ENCODE measurements at places on chromosomes 1 and 21.
A peak's percentile ranks its signal among the peaks of the same experiment; 100 is the strongest.

DNA sequence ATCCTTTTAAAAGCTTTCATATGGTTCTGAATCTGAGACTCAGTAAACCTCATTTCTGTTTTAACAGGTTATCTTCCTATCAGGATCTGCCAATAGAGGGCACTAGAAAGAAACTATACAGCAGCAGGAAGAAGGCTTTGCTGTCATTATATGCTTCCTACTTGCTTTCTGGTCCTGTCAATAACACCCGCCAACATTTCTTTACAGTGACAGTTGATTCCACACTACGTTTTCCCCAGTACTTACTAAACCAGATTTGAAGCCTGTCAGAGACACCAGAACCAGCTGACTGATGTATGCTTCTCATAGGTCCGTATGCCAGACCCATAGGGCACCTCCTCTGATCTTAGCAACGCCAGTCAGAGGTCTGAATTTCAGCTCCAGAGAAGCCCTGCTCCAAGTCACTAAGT lies 341.0 kb upstream of the NEGR1 start:
- peak; percentile 0 for DNase-seq

GRCh38 chr1:206892351-206892984 lies 4.8 kb upstream of the IL24 start:
- no peak for DNase-seq

GRCh38 chr1:183461350-183461749 lies 10.9 kb upstream of the SMG7 start:
- no peak for DNase-seq

DNA sequence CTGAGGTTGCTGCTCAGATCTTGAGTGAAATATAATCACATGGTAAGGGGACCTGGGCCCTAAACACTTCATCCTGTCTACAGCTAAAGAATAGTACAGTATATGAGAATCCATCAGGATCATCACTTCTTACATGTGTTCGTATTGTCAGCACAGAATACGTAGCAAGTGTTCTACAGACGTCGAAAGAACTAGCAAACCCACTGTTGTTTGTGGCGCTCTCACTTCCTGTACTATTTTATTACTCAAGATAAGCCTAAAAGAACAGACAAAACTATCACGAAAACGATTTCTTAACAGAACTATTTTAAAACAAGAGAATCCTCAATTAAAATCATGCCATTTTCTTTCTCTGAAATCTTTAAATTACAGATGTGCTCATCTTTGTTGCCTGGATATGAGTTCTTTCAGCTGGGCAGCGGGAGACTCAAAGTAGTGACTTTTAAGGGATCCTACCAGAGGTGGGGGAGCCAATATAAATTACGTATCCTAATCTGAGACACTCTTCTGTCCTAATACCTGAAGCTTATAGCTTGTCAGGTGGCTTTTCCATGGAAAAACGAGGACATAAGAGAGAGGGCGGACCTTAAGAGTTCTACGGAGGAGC lies 724 bp downstream of the ST7L start:
- DNase-seq = no peak

- DNase-seq = no peak
Observed at GRCh38 chr1:107706182-107706581, 258.8 kb downstream of the VAV3 start.

DNA sequence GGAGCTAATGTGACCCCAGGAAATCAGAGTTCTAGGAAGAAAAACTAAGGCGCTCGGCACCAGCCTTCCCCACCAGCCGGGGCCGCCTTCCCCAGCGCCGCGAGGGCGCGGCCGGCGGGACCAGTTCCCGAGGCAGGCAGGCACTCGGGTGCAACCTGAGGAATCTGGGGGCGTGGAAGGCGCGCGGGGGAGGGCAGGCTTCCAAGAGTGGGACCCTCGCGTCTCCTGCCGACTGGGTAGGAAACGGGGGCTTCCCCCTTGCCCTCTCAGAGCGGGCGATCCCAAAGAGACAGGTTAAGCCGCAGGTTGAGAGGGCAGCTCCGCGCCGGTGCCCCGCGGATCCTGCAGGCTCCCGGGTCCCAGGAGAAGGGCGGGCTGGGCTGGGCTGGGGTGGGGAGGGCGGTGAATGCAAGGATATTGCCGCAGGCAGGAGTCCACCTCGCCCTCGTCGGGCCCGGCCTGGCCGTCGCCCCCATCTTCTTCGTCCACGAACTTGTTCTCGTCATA lies 431 bp downstream of the ARPC5 start:
- no peak for DNase-seq

GRCh38 chr1:59354709-59355337 lies 57.9 kb downstream of the FGGY start:
- DNase-seq = no peak

- DNase-seq = no peak
Observed at GRCh38 chr1:184752656-184753055, 2.0 kb downstream of the EDEM3 start.

DNA sequence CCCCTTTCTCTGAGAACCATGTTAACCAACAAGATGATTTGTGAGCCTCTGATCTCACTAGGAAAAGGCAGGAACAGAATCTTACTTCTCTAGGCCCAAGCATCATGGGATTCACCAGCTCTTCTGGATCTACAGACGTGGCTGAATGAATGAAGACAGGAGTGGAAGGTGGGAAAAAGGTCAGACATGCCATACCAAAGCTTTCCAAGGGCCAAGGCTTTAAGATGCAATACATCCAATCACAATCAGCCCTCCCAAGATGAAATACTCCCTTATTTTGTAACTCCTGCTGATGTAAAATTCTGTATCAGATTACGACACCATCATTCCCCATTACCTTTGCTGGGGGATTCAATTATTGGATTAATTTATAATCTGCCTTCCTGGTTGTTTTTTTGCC lies 80.9 kb downstream of the SSBP3 start:
- DNase-seq = no peak

DNA sequence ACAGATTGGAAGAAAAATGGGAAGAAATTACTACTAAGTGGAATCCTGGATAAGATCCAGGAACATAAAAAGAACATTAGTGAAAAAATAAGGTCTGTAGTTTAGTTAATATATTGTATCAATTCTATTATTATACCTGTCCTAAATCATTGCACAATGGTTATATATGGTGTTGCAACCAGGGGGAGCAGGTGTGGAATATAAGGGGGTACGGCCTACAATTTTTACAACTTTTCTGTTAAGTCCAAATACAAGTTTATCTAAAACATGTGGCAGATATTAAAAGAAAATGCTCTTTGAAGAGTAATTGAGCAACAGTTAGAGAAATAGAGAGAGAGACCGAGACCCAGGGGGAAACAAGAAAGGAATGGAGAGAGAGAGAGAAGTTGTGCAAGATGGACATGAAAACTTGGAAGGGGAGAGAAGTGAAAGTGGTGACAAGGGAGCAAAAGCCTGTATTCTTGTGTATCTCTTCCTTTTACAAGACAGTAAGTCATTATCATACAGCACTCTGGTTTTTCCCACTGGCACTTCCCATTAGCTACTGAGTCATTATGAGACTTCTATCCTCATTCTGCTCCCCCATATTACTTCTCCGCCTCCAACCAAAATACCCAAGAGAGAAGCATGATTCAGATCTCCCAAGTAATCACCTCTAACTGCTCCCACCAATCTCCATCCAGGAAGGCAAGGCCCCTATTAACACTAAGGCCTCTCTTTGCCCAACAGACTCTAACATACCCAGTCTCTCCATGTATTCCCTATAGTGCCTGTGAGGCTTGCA lies 22.3 kb upstream of the TRAF3IP3 start:
- no peak for DNase-seq

DNA sequence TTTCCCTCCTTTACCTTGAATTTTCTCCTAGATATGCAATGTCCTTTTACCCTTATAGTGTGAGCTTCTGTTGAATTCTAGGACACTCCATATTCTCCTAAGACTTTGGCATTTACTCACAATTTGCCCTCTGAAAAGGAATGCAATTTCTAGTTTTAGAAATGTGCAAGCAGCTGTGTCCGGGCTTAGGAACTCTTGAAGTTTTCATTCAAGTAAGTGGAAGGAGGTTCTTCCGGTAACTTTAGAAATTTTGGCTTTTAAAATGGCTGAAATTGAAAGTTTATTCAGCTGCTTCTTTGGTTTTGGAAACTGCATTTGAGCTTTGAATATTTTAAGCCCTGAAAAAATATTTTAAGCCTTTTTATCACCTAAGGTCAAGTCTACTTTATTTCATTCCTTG lies 56.3 kb downstream of the DPH5 start:
- DNase-seq = no peak

DNA sequence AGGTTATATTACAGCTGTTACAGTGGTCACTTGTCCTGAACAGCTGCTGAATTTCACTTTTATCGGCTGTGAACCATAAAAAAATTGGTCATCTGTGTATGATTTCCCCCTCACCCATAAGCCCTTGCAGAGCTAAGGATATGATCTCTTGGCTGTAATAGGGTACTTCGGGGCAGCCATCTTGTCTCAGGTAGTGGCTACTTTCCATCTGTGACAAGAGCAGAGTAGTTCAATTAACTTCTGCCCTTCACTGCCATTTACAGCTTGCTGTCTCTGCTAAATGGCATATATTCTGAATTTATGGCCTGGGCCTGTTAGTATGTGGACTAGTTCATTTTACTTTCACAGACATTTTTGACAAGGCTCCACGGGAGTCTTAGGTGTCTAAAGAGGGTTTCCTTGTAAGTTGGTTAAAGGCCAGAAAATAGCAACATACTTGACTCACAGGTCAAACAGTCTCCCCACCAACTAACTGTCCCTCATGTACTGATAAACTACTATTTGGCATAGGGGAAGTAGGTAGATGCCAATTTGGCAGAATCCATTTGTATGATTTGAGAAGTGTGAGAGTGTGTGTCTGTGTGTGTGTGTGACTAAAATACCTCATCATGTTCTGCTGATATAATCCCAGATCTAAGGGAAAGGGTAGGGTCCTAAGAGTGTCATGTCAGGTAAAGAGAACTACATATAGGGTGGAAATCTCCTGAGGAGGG lies 151.6 kb downstream of the KCTD3 start:
- DNase-seq = no peak

GRCh38 chr1:50667710-50668356 lies 244.6 kb upstream of the DMRTA2 start:
- no peak for DNase-seq

DNA sequence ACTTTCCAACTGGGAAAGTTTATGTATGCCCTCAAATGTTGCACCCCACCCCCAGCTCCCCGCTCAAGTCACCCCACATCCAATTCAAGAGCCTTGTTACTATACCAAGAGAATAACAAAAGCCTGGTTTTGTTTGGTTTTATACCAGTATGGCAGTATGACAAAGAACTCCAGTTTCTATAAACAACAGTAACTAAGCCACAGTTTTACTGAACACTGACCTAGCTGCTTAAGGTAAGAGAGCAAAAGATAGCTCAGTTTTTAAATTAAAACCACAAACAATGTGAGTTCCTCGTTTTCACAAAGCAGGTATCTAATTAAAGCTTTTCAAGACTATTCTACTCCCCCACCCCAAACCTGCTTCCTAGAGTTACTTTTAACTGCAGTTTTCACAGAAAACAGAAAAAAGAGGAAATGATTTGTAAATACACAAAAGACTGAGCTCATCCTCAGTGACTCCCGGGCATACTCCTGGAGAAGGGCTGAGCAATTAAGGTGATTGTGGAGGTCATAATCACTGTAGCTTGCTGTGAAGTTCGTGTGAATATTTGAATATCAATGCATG lies 59.3 kb upstream of the LHX8 start:
- DNase-seq = no peak

- DNase-seq = no peak
Observed at GRCh38 chr1:183638649-183639387, 3.2 kb upstream of the ARPC5 start.

DNA sequence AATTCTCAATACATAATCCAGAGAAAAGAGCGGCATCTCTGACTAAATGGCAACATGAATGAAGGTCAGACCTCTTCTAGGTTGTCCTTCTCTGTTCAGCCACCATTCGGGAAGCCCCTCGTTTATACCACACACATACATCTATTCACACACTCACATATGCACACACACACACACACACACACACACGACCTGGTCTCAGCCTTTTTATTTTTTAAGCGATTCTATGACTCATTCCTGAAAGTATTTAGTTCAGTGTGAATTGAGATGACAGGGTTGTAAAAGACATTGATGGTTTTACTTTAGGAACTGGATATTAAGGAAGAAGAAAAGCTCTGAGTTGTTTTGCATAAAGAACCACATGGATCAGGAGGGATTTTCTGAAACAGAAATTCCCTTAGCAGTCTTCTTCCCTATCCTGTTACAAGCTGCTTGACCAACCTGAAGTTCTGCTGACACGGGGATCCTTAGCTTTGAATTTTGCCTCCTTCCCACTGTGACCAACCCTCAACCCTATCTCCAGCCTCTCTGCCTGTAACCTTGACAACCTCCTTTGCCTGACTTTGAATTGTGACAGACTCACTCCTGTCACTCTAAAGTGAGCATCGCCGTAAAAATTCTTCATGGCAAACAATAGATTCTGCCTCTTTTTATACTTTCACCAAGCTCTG lies 383.1 kb upstream of the ESRRG start:
- DNase-seq = no peak

- DNase-seq = no peak
Observed at GRCh38 chr1:224882264-224882663, 47.2 kb upstream of the DNAH14 start.

DNA sequence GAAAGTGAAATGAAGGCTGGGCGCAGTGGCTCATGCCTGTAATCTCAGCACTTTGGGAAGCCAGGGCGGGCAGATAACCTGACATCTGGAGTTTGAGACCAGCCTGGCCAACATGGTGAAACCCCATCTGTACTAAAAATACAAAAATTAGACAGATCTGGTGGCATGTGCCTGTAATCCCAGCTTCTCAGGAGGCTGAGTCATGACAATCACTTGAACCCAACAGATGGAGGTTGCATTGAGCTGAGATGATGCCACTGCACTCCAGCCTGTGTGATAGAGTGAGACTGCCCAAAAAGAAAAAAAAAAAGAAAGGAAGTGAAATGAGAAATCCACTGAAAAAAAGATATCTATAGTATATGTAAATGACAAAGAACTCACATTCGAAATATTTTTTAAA lies 439.9 kb downstream of the DISC1 start:
- no peak for DNase-seq

- no peak for DNase-seq
Observed at GRCh38 chr1:246333855-246334254, 173.2 kb downstream of the SMYD3 start.

DNA sequence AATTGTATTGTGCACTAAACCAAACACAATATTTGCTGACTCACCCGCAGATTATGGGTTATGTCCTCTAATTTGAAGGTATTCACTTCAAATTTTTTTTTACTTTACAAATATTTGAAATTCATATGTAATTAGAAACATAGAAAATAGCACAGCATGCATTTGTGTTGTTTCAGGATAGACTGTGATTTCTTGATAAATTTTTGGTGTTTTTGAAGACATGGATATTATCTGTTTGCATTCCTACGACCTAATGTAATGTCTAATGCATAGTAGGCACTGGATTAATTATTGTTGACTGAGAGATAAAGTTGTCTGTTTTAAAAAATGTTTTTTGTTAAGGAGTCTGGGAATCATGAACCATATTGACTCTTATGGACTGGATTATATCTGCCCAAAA lies 850.2 kb downstream of the BRINP3 start:
- no peak for DNase-seq

GRCh38 chr1:109274533-109275476 lies 8.1 kb downstream of the PSRC1 start:
- DNase-seq = no peak
